Fibroblast of skin of left quadriceps (primary cell): ENCODE measurements at places on chromosomes 11 and 22.

- no peak for DNase-seq
Observed at GRCh38 chr11:2518983-2519340, 74.2 kb downstream of the KCNQ1 start.

GRCh38 chr11:118916842-118917388 is 8.8 kb downstream of the BCL9L start:
- no peak for DNase-seq

- DNase-seq: peak; percentile 63
Observed at GRCh38 chr11:35352077-35352888, 67.1 kb downstream of the SLC1A2 start.

GRCh38 chr11:11988099-11988651 is 20.3 kb downstream of the DKK3 start:
- no peak for DNase-seq

GRCh38 chr22:43437871-43438475 is 26.2 kb downstream of the MPPED1 start:
- no peak for DNase-seq

- no peak for DNase-seq
Observed at GRCh38 chr11:65577756-65578109, 1.9 kb downstream of the EHBP1L1 start.

- no peak for DNase-seq
Observed at GRCh38 chr11:2808850-2809846, 76.4 kb downstream of the CDKN1C start.

DNA sequence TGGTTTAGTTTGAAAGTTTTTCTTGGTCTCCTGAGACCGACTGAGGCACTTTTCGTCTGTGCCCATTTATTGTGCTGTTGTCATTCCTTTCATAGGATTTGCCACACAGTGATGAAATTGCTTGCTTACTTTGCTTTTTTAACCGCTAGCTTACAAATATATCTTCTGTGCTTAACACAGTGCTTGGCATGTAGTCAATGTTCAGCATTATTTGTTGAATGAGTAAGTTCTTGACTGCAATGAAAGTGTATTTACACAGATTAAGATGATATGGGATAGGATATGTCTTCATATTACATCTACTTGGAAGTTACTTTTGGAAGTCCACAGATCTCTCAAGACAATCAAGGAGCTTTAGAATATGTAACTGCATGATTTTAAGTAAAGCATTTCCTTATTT is 91.2 kb downstream of the GRIA4 start:
- DNase-seq: no peak
